EH (cell line): ENCODE measurements at places on chromosomes 7 and 10.

DNA sequence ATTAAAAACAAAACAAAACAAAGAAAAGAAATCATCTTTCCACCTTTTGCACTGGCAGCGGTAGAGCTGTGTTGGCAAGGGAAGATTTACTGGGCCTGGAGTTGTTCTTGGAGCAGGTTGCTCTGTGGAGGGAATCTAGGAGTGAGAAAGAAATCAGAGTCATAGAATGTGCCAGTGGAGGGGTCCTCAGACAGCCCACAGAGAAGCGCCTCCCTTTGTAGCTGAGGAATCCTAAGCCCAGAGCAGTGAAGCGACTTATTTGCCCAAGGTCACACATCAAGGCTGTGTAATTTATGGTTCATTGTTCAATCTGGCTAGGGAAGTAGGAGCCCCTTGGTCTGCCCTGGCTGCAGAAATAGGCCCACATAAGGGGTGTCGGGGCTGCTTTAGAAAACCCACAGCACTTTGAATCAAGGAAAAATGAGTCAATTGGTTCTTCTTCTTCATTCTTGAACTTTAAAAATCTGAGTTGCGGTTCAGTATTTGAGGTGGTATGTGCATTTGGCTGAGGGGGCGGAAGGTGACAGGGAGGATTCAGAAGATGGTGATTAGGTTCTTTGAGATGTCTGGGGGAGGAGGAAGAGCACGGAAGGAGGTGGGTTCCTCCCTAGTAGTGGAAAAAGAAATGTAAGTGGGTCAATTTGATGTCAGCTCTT lies 253.7 kb downstream of the PTEN start:
- DNase-seq = peak; percentile 41

- DNase-seq = peak; percentile 53
These were observed 25.9 kb downstream of the PRKG1 start for GRCh38 chr10:51100221-51100620.

DNA sequence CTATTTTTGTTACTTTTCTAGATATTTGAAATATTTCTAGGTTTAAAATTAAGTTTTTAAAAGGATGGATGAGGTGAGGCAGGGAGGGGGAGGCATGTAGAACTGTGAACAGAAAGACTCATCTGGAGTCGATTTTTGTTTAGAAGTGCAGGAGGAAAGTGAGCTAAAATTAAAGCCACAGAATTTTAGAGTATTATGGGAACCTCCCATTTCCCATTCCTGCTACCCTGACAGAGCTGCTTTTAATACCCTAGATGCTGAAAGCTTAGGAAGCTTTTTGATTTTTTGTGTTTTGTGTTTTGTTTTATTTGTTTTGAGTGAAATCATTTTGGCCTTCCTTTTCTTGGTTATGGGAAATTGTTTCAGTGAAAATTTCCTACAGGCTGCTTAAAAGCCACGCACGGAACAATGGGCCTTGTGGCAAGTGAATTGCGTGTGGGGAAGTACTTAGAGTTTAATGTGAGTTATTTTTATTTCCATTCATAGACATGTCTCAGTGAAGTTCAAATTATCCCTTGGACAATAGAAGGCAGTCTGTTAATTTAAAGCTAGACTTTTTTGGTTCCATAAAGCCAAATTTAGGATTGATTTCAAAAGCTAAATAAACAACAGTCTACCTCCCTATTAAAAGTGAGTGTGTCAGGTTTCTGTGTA lies 102.0 kb upstream of the HDAC9 start:
- peak; percentile 38 for DNase-seq

DNA sequence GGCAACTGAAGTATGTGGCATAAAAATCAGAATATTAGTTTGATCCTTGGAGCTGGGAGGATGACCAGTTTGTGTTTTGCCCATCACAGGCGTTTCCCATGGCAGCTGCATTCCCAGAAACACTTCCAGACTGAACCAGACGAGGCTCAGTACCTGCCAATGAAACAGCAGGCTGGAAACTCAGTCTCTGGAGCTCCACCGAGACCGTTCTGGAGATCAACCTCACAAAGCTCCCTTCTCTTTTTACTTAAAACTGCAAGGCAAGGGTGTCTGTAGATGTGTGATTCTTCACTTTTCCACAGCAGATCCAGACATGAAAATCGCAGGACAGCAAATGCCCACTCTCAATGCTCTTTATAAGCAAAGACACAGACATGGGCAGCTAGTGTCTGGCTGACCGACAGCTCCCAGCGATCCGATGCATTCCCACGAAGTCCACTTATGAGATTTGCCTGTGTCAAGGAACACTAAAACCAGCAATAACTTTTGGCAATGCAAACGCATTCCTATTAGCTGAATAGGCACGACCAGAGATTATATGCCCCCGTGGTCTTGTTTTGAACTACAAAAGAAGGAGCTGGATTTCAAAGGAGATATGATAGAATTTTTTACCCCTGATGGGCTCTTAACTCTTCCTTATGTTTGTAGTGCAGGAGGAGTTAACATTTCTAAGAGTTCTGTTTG lies 72.6 kb downstream of the ADAM12 start:
- peak; percentile 88 for DNase-seq

DNA sequence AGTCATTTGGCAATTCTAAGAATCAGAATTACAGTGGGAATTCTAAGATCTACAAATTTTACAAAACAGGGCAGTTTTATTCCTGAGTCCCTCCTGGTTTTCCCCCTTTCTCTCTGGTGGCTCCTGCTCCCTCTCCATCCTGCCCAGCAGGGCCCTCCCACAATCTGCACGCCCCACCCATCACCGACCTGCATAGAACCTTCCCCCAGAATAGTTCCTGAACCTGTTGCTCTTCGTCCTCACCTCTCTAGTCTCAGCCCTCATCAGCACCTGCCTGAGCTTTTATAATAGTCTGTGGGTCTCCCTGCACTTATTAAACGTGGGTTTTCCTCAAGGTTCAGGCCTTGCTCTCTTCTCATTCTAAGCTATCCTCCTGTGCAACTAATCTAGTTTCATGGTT lies 49.1 kb upstream of the MNX1 start:
- no peak for DNase-seq

GRCh38 chr10:113689057-113689456 lies 9.3 kb downstream of the CASP7 start:
- DNase-seq = no peak
